ENCODE measurements at places on chromosomes 6 and 20.

GRCh38 chr20:17617212-17617867 is 47.5 kb downstream of the DSTN start:
- no peak for DNase-seq

DNA sequence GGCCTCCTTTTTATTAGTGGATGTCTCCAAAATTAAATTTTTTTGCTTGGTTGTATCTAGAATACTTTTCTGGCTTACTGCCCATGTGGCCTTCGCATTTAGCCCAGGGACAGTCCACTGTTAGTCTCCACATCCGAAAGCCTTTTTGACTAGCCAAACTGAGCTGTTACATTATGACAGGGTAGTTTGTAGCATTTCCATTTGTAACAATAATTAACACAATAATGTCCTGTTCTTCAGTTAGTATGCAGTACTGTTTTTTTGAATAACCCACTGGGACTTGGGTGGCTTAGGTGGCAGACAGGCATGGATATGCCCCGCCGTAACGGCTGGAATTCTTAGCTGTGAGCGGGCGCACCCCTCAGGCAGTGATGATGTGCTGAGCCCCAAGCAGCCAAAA is 12.7 kb upstream of the BTN3A2 start:
- DNase-seq = no peak

- DNase-seq = no peak
These were observed 308.8 kb upstream of the EPHA7 start for GRCh38 chr6:93728150-93728549.

DNA sequence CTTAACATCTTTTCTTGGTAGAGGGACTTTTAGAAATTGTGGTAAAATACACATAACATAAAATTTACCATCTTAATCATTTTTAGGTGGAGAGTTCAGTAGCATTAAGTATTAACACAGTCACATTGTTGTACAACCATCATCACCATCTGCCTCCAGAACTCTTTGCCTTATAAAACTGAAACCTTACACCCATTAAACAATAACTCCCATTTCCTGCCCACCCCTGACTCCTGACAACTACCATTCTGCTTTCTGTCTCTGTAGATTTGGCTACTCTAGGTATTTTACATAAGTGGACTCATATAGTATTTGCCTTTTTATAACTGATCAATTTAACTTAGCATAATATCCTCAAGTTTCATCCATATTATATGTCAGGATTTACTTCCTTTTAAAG is 88.7 kb downstream of the ZHX3 start:
- no peak for DNase-seq

DNA sequence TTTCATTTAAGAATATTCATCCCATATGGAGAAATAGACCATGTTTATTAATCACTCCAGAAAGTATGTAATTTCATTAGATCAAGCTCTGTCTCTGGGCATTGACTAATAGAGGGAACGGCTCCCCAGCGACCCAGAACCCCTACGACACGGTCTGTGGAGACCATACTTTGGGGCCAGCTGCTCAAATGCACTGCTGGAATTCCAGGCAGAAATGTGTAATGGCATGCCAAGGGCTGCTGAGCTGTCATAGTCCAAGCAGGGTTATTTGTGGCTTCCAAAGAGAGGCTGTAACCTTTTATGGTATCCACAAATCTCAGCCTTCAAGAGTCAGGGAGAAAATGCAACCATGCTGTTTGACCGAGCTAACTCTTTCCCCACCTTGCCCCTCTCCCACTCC is 755.8 kb downstream of the DHX35 start:
- DNase-seq = no peak

- DNase-seq = no peak
These were observed 379 bp downstream of the CABLES2 start for GRCh38 chr20:62406635-62407176.

DNA sequence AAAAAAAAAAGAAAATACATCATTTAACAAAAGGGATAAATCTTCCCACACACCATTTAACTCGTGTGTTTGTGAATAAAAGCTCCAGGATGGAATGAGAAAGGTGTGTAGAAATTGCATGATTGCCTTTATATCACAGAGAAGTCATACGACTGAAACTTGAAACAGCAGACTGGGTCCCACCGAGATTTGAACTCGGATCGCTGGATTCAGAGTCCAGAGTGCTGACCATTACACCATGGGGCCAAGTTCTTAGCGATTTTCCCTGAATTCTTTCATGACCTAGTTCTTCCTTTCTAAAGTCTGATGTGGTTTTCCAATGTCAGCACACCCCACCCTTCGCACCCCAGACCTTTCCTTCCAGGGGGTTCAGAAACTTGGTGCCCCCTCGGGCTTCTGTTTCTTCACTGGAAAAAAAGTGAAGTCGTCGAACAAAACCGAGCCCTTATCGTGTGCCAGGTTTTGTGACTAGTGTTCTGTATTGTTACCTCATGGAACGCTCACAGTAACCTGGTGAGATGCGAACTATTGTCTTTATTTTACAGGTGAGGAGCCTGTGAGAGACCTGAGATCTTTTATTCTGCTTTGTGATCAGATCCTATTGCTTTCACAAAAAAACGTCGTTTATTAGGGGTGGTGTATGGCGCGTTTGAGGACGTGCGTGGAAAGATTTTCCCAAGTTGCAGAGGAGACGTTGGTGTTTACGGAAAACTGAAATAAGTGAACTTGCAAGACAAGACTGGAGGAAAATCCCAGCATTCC is 120.8 kb downstream of the OR2B2 start:
- DNase-seq = no peak

DNA sequence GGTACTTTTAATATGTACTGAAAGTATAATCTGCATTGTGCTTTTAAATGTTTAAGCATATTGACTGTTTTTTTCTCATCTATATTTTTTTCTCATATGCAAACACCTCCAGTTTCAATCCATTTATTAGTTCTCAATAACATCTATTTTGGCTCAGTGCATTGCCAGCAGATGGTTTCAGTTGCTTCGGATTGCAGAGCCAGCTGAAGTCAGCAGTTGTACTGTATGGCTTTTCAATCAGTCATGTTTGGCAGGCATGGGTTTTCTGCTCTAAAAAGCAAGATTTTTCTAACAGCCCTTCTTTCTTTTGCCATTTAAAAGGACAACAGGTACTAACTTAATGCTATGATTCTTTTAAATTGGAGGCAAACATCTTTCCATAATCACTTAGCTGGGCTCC is 121.2 kb downstream of the CD109 start:
- DNase-seq = no peak

DNA sequence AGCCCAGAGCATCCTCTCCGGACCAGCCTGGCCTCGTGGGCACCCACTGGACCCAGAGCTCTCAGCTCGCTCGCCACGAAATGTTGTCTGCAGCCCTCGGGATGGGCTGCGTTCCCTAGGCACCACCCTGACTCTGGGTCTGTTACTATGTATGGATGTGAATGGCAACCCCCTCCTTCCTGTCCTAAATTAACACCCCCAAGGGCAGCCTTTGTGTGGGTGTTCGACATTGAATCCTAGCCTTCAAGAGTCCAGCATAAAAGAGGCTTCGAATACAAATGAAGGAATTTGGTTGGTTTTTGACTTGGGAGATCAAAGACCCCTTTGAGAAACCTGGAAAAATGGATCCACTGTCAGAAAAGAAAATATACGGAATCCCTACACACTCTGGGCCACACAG is 86.1 kb downstream of the BMP7 start:
- DNase-seq = no peak

DNA sequence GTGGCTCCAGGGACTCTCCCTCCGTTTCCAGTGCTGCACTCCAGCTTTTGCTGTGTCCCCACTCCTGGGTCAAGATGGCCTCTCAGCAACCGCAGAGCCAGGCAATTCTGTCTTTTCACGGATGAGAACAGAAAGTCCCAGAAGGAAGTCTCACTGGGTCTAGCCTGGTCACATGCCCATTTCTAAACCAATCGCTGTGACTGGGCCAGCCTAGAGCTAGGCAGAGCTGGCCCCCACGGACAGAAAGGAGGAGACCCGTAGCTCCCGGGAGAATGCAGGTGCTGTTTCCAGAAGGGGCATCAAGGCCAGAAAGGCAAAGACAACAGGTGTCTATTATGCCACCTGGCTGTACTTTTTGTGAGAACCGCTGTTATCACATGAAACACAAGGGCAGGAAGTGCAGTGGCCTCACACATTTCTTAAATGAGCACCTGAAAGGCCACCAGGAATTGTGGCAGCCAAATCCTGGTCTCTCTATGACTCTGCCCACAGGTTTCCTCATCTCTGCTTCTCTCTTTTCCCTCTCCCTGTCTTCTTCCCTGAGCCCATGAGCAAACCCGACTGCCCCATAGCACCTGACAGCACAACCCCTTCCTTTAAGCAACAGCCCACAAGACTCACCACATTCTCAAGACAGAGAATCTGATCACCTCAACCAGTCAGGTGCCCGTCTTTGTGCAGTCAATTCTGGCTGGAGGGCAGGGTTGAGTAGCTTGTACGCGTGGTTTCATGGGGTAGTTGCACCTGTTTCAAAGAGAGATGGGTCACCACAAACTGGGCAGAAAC is 37.1 kb upstream of the B4GALT5 start:
- no peak for DNase-seq

DNA sequence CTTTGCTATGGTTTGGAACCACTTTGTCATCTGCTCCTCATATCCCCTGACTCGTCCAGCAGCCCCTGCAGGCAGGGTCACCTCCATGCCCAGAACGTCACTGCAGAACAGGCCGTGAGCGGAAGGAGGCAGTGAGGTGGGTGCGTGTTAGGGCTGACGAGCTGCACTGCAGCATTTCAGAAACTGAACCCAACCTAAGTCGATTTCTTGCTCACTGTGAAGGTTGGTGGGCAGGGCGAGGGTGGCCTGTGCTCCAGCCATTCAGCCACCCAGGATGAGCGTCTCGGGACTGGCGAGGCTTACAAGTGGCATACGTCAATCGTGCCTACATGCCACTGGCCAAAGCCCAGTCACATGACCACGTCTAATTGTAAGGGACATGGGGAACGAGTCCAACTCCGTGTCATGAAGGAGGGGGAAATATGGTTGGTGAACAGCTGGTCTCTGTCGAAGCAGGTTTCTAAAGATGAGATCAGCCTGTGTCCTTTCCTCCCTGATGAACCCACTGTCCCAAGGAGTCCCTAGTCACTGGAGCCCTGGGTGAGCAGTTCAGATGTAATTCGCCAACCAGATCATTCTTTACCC is 289.1 kb downstream of the TAF4 start:
- no peak for DNase-seq

DNA sequence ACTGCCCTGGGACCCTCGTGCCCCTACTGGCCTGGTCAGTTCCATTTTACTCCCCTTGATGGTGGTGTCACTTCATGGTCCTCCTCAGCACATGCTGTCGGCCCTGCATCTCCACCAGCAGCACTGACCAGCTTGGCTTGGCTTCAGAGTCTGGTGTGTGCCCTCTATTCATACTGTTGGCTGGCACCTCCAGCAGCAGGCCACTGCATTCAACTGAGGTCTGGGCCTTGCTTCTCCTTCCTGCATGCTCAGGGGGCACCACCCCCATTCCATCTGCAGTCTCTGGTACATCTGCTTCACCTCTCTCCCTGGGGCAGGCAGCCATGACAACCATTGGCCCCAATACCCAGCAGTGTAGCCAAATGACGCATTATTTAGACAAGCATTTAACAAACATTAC is 155.9 kb downstream of the SLC24A3 start:
- no peak for DNase-seq

- no peak for DNase-seq
These were observed 49.4 kb downstream of the KAT14 start for GRCh38 chr20:18187020-18187419.

DNA sequence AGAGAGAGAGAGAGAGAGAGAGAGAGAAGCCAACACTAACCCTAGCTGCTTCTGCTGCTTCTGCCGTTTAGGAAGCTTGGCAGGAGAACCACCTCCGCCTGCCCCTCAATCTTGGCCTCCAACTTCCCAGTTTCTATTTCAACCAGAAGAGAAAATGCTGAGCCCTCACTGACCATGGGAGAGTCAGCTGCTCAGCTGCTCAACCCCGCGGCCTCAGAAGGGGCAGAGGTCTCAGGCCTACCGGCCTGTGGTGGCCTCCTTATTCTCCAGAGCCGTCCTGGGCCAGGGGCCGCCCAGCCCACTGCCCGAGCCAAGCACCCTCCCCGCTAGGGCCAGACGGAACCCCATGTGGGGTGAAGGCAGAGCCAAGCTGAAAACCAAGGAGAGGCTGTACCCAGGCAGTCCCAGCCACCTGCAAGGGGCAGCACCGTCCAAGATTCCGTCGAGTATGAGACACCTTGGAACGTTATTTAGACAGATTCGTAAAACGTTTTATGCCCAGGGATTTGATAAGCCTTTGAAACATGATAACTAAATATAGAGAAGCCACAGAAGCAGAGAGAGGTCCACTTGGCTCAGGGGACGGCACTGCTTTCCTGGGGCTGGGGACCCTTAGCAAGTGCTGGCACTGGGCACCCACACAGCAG is 116.6 kb downstream of the DLL1 start:
- no peak for DNase-seq

- no peak for DNase-seq
These were observed 36.4 kb upstream of the NELFCD start for GRCh38 chr20:58944610-58945009.

- no peak for DNase-seq
These were observed 3.4 kb upstream of the PARD6B start for GRCh38 chr20:50727792-50728485.

- DNase-seq = no peak
These were observed 358.8 kb downstream of the PREX1 start for GRCh38 chr20:48469026-48469425.

DNA sequence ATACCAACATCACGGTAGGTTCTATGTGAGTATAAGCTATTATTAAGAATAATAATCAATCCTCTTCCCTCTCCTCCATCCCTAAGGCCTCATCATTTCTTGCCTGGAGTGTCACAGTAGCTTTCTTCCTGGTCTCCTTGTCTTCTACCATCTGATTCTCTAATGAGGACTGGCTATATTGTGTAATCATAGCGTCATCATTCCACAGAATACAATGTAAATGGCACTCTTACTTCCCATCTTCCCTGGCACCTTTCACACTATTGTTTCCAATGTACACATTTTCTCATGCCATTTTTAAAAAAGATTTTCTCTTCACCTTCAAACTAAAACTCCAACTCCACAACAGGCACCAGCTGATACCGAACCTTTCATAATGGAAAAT is 2.2 kb upstream of the BTN3A2 start:
- DNase-seq = no peak

DNA sequence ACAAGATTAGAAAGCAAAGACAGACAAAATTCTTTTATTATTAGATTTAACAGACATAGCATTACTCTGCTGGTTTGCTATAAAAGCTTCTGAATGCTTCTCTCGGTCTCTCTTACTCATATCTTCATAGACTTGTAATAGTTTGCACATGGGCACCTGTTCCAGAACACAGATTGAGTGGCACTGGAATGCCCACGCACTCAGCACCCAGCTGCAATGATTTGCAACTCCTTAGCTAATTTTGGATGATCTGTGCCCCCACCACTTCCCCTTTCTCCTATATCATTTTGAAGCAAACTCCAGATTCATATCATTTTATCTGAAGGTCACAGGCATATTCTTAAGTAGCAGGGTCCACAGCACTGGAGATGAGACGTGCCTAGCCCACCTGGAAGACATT is 148.8 kb downstream of the CFAP61 start:
- no peak for DNase-seq
